Cardiac fibroblast (primary cell): ENCODE measurements at places on chromosomes 7 and 10.

- DNase-seq, result peak; percentile 75
Measured at GRCh38 chr10:79374312-79375191, 27.3 kb downstream of the PPIF start.

DNA sequence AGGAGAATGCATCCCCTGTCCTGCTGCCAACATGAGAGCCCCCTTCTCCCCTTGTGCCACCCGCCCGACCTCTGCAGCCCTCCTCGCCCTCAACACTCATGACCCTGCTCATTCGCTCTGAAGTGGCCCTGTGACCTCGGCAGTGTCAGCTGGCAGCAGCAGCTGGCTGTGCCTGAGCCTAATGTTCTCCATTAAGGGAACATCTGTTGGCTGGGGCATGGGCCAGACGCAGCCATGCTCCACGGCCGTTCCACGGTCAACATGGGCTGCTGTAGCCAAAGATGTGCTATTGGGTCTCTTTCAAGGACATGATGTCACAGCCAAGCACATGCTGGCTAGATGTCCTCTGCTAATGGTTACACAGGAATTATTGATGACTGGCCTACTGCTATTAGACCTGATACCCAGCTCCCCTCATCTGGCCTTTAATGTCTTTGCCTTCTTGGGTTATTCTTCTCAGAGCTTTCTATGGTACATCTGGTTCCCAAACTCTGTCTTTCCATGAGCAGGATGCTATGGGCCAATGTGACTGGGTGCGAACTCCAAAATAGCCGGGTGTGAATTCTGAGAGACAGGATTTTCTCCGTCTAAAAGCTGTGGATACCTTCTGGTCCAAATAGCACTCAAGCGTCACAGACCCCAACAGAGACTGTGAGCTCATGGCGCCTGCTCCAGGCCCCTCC lies 22.4 kb downstream of the ADCYAP1R1 start:
- no peak for DNase-seq

- DNase-seq, result no peak
Measured at GRCh38 chr7:74293577-74293908, 4.3 kb downstream of the CLIP2 start.

GRCh38 chr10:21624951-21625350 lies 90.9 kb downstream of the MLLT10 start:
- no peak for DNase-seq
